ENCODE measurements at places on chromosomes 1 and 21.
A peak's percentile ranks its signal among the peaks of the same experiment; 100 is the strongest.

DNA sequence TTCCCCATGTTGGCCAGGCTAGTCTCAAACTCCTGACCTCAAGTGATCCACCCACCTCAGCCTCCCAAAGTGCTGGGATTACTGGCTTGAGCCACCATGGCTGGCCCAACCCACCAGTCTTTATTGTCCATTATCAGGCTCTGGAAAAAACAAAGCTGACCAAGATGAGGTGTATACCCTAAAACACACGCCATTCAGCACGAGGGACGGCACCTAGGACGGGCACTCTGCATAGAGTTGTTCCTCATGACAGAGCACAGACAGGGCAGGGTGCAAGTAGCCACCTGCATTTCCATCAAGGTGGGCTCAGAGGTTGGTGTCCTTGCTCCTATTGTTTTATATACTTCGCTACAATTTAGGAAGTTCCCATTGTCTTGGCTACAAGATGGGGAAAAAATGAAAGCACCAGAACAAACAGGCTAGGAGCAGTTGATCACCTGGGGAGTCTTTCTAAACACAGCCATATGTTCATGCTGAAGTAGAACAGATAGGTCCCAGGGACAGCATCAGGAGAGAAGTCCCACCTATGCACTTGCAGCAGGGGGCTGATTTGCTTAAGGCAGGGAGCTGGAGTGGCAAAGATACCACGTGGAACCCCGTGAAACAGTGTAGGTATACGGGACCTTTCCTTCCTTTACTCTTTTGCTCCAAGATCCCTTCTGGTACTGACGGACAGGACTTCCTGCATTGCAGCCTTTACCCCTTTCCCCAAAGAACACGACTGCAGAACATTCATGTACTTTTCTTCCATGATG, 4.5 kb downstream of the KRTCAP2 start:
- DNase-seq, result no peak

- DNase-seq, result peak; percentile 14
These were observed 326 bp downstream of the BRWD1 start for GRCh38 chr21:39313042-39313570.

DNA sequence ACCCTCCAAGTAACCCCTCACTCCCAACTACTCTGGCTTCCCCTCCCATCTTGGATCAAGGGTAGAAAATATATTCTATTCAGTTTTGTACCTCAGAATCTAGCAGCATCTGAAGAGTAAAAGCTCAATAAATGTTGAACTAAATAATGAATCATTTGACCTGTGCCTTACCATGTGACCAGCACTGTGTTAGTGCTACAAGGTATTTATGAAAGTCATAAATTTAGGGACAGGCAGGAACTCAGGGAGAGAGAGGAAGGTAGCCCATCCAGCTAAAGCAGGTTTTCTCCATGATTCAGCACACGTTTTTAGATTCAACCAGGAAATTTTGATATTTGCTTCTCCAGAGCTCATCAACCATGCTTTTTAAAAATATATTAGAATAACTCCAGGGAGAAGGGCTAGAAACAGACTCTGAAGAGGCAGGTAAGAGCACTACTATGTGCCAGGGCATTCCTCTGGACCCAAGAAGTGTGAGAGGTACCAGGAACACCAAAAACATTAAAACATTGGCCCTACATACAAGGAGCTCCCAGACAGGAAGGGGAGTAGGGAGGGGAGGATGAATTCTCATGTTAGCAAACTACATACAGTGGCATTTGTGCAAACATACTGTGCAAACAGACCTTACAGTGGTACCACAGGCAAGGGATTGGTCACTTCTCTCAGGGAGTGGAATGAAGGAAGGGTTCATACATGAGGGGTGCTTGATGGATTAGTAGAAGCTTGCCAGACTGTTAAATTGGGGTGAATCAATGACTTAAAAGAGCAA, 64.3 kb downstream of the FYB2 start:
- no peak for DNase-seq

DNA sequence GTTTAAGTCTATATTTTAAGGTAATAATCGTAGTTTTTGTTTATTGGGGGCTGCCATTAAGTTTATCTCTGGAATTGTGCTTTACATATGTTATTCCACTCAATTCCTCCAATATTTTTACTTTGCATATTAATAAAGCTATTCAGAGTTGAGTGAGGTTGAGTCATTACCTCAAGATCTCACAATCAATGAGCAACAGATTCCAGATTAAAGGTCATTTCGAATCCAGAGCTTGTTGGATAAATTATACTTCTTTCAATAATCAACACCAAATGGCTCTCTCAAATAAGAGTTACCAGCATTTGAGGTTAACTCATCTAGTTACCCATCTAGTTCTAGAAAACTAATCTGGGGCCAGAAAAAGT, 16.7 kb downstream of the RGS4 start:
- DNase-seq, result no peak

- DNase-seq, result peak; percentile 73
These were observed 28.3 kb upstream of the LY9 start for GRCh38 chr1:160767395-160768294.
